Hematopoietic multipotent progenitor cell treated with erythropoietin and hydrocortisone succinate and interleukin-3 and kit ligand, for 15 days (in vitro differentiated cells): ENCODE measurements at places on chromosomes 3 and 15.

DNA sequence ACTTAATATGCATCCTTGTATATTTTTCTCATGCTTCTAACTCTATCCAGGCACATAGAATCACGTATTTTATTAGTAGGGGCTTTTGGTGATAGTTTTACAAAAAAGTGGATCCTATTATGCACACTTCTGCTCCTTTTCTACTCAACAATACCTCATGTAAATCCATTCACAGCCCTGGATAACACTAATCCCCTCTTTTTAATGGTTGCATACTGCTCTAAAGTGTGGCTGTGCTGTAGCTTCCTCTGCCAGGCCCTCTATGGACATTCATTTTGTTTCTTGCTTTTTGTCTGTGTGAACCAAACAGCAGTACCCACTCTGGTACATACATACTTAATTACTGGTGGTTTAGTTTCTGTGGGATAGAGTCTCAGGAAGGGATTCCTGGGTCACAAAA is 51.3 kb upstream of the SCAANT1 start:
- no peak for DNase-seq

- no peak for DNase-seq
Observed at GRCh38 chr3:120560304-120561250, 35.6 kb upstream of the NDUFB4 start.

- DNase-seq, result no peak
Observed at GRCh38 chr3:73018790-73019441, 22.3 kb downstream of the PPP4R2 start.

DNA sequence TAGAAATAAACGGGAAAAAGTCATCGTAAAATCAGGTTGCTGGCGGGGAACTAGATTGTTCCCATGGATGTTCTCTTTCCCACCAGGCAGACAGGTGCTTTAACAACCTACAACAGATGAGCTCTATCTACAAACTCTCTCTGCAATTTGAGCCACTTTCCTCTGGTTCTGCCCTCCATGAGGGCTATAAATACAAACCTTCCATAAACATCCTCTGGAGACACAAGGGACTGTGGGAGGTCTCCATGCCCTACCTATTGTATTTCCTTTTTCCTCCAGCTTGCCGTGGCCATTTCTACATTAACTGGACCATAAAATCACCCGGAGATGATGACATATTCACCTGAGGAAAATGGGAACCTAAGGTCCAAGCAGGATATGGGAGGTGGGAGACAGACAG is 151.1 kb downstream of the GABRB3 start:
- no peak for DNase-seq

DNA sequence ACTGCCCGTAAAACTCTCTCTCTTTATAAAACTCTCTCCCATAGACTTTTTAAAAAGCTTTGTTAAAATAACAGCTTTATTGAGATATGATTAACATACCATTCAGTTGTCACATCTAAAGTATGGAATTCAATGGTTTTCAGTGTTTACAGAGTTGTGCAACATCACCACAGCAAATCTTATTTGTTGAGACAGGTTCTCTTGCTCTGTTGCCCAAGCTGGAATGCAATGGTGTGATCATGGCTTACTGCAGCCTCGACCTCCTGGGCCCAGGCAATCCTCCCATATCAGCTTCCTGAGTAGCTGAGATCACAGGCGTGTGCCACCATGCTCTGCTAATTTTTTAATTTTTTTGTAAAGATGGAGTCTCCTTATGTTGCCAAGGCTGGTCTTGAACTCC is 35.9 kb upstream of the TRAK1 start:
- no peak for DNase-seq

- no peak for DNase-seq
Observed at GRCh38 chr3:195752546-195753331, 32.0 kb downstream of the MUC20 start.

GRCh38 chr15:63971904-63972303 is 74.4 kb downstream of the DAPK2 start:
- no peak for DNase-seq

- DNase-seq, result no peak
Observed at GRCh38 chr3:7205962-7206361, 345.0 kb downstream of the GRM7 start.

DNA sequence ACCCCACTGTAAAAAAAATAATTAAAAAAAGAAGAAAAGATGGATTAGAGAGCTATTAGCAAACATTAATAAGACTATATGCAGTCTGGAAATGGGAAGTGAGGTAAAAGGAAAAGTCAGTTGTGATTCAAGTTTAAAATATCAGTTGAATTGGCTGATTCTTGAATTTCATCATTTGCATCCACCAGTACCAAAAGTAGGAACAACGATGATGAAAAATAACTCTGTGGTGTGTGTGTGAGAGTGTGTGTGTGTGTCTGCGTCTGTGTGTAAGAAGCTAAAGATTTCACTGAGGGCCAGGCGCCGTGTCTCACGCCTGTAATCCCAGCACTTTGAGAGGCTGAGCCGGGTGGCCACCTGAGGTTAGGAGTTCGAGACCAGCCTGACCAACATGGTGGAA is 56.0 kb upstream of the SLC4A7 start:
- DNase-seq, result no peak

GRCh38 chr3:13206799-13207577 is 133.8 kb upstream of the IQSEC1 start:
- no peak for DNase-seq

GRCh38 chr3:192371870-192372400 is 355.4 kb downstream of the FGF12 start:
- DNase-seq, result no peak

DNA sequence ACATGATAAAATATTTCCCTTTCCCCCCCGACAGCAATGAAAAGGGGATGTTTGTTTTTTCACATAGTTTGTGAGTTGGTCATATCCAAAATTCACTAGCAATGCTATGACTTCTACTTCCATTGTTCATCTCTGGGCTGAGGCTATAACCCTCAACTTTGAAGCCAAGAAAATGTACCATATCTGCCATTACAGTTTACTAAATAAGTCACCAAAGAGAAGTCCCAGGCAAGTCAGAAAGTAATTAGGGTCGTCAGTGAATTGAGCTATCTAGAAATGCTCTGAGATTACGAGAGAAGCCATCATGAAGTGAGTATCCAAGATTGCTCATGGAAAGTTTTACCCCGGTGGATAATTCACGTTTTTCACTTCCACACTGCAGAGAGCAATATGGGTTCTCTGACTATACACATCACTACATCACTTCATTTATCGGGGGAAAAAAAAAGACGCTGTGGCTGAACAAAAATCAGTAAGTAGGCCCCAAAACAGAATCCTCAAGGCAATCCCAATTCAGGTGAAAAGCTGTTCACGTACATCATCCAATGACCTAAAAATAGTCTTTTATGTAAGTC is 1.4 kb downstream of the PEAK1 start:
- DNase-seq, result no peak

DNA sequence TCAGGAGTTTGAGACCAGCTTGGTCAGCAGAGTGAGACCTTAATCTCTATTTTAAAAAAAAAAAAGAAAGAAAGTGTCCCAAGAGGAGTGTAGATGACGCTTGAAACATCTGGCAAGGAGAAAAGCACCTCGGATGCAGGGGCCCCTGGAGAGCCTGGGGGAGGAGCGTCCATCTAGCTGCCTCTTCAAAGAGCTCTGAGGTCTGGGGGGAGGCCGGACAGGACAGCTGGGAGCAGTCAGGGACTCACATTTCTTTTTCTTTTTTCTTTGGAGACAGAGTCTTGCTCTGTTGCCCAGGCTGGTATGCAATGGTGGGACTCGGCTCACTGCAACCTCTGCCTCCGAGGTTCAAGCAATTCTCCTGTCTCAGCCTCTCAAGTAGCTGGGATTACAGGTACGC is 3.3 kb upstream of the IDH2 start:
- no peak for DNase-seq

DNA sequence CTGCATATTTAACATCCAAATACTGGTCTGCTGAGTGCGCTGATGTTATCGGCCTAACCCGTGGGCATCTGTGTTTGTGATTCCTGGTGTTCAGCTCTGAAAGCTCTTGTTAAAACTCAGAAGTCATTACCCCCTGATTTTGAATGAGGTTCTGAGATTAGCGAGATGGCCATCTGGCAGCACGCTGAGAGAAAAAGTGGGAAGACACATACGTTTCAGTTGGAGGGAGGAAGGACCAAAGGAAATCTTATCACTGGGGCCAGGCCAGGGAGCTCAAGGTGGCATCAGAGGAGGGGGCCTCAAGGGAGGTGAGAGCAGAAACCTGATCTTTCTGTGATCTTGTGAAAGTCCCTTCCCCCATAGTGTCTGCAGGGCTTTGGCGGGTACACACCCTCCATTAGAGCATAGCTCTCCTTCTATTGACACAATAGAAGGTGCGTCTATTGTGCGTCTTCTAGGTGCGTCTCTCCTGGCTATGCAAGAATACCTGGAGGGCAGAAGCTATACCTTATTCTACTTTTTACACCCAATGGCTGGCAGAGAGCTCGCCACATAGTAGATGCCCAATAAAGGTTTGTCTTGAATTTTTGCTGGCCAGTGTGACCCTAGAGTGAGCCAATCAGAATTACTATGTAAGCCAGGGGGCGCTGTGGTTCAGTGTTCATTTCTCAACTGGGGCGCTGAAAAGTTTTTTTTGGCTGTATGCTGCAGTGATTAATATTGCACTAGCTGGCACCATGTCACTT is 182.4 kb downstream of the SHQ1 start:
- DNase-seq, result peak; percentile 36

GRCh38 chr3:159852821-159853505 is 135.7 kb upstream of the IL12A start:
- no peak for DNase-seq

GRCh38 chr15:95953032-95953431 is 377.5 kb upstream of the NR2F2 start:
- no peak for DNase-seq

GRCh38 chr3:140206196-140207040 is 271.4 kb downstream of the CLSTN2 start:
- DNase-seq, result no peak

- no peak for DNase-seq
Observed at GRCh38 chr3:187769771-187770170, 24.5 kb upstream of the BCL6 start.

DNA sequence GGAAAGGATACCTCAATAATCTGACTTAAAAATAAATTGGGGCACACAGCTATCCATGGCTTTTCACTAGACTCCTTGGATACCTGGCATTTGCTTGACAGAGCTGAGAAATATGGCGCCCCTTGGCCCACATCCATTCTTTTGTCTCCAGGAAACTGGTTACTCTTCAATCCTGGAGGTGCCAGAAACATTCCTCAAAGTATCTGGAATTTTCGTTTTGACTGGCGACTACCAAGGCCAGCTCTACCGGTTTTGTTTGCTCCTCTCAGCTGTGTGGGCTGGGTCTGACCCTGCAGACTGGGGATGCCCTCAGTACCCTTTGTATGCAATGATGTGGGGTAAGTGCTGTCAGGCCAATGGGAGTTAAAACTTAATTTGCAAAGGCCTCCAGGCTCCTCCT is 27.0 kb downstream of the KATNBL1 start:
- DNase-seq, result no peak

GRCh38 chr15:36626984-36627383 is 47.6 kb downstream of the CDIN1 start:
- DNase-seq, result no peak

DNA sequence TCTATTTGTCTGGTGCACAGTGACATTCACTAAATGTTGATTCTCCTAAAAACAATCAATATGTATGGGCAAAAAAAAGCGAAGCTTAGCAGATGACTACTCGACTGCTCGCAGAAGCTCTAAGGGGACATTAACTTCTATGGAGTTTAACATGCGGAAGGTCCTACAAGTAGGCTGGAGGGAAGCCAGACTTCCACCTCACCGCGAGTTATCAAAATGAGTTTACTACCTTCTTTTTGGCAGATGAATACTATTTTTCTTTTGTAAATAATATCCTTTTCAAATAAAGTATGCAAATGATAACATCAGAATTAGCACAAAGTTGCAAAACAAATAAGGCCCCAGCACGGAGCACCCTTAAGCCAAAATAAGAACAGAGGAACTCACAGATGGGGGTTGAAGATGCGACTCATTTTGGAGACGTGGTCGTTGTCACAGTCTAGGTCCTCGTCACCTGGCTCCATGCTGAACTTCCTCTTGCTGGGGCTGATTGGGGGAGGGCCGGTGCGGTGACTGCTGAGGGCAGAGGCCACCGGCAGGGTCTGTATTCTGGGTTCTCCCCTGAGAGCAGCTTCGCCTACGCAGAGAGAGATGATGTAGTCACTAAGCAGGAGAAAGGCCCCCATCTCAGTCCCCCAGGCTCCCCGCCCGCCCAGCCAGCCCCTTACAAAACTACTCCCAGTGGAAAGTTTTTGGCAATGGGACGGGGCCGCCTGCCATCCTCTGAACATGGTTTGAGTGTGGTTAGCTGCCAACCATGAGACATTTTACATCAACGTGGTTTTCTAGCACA is 42.1 kb downstream of the VGLL4 start:
- DNase-seq, result no peak

DNA sequence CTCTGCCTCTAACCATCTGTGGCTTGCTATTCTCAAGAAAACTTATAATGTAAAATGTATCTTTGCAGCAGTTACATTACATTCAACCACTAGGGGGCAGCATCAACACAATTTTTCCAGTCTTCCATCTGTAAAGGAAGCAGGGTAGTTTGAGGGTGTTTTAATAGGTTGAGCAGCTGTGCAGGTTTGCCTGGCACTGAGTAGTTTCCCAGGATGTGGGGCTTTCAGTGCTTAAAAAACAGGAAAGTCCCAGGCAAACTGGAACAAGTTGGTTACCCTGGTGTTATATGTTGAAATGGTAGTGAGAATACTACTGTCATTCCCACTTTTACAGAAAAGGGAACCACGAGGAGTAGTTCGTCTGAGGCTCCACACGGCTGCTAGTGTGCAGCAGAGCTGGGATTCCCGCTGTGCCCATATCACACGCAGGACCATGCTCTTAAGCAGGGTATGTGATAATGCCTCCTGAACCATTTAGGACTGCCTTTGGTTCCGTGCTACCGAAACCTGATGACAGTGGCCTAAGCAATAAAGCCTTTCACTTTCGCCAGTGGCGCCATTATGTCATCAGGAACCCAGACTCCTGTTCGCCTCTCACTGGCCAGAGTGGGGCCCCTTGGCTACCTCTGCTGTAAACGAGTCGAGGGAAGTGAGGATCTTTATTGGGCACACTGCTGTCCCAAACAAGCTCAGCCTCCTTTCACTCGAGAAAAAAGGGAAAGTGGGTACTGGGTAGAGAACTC is 64.7 kb upstream of the ZBTB38 start:
- peak; percentile 84 for DNase-seq

- DNase-seq, result no peak
Observed at GRCh38 chr3:53721187-53722119, 124.8 kb downstream of the CHDH start.

- DNase-seq, result no peak
Observed at GRCh38 chr3:147836330-147836729, 427.2 kb downstream of the ZIC1 start.

DNA sequence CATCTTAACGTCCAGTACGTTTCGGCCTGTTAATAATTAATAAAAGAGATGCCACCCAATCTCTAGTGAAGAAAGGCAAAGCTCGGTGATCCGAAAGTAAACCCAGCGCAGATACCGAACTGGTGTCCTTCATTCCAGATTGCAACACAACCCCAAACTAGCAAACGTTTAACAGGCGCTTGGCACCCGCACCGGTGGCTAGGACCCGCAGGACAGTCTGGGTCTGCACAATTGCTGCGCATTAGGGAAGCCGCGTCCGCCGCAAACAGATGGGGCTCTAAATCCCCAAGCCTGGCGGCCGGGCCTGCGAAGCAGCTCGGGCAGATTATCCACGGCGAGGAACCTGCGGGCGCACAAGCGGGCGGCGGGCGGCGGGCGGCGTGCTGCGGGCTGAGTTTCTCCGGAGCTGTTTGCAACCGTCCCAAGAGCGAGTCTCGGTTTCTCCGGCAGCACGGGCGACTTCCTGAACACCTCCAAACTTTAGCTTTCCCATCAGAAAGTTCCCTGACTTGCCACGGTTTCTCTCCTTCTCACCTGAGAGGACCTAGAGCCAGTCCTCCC is 112.1 kb upstream of the ICE2 start:
- DNase-seq, result no peak

GRCh38 chr3:79729096-79729495 is 38.7 kb downstream of the ROBO1 start:
- DNase-seq, result no peak
